ENCODE measurements at places on chromosomes 11 and 22.

DNA sequence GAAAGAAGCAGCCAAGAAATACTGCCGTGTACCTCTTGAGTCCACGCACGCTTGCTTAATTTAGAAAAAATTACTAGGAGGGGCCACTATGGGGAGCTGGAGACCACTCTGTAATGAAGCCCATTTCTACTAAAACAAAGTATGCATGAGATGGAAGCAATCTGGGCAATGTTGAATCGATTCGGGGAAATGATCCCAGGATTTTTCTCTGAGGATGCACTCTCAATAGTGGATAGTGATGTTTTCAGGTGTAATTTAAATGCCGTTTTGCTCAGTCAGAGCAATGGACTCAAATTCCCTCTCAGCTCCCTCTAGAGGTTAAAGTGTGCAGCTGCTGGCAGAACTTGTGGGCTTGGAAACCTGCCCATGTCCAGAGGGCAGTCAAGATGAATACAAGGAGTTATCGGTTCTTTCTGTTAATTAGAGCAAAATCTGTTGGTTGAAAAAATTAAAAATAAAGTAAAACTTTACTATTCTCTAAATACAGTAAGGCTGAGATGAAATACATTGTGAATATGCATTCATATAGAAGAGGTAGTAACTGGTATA is 64.1 kb downstream of the ME3 start:
- no peak for DNase-seq

DNA sequence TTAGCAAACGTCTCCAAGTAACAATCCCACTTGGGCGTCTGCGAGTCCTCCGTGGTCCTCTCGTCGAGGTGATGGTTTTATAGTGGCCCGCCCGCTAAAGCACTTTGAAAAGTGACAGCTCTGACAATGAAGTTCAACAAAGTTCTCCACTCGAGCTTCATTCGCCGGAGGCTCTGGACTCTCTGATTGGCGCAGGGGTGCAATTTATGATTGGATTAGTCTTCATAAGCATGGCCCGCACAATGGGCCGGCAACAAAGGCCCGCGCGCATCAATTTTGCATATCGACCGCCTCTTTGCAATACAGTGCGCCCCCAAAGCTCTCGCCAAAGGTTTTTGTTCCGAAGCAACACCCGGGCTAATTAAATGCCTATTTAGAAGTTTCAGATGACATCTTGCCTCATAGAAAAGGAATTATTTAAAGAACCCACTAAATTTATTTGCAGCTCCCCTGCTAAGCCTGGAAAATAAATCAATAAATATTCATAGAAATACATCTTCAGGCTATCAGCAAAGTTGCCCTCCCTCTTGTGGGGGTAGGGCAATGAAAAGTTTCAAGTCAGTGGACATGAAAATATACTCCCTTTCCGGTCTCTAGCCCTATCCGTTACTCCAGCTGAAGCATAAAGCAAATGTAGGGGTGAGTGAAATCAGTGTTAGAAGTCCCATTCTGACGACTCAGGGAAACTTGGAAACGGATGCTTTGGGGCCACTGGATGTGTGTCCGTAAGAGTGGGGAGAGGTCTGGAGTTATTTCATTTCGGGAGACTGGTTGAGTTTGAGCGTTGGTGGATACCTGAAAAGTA is at the start of gene DBX1:
Gene DBX1, minus strand, starts transcription at position 51 of the 805 bp plus-strand sequence. CDS start 151 bp downstream, outside the sequence.
- no peak for DNase-seq

GRCh38 chr11:107621081-107621480 is 30.1 kb downstream of the ELMOD1 start:
- DNase-seq, result no peak

DNA sequence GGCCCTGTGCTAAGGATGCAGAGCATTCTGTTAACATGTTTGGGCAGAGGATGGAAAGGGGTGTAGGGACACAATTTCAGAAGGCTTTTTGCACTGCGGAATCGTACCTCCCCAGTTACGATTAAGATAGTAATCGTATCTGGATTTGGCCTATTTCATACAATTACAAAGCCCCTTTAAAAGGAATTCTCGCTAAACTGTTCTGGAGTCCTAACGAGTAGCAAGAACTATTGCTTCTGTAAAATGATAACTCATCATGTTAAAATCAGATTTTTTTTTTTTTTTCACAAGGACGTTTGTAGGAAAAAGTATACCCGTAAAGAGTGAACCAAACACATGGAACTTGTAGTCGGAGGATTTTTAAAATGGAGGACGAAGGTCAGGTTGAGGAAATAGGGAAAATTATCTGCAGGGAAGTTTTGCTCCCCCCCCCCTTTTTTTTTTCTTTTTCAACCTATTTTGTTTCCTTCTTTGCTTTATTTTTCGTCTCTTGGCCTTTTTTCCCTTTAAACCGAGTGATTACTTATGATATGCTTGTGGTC is 934 bp downstream of the HSD17B12 start:
- no peak for DNase-seq

DNA sequence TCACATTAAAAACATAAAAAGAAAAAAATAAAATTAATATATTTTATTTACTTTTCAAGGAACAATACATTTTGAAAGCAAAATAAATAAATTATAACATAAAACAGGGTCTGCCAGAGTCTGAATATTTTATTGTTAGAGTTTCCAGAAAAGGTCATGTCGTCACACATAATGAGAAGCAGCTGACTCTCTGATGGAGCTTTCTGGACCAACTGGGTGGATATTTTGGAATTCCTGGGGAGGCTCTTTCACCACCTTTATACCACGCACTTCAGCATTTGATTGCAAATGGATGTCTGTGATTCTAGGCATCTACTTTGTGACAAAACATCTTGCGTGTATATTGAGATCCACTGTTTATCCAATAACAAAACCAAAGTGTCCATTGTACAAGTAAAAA is 455.0 kb upstream of the CCDC179 start:
- DNase-seq, result no peak

GRCh38 chr11:128474036-128474874 is 113.1 kb downstream of the ETS1 start:
- DNase-seq, result no peak

DNA sequence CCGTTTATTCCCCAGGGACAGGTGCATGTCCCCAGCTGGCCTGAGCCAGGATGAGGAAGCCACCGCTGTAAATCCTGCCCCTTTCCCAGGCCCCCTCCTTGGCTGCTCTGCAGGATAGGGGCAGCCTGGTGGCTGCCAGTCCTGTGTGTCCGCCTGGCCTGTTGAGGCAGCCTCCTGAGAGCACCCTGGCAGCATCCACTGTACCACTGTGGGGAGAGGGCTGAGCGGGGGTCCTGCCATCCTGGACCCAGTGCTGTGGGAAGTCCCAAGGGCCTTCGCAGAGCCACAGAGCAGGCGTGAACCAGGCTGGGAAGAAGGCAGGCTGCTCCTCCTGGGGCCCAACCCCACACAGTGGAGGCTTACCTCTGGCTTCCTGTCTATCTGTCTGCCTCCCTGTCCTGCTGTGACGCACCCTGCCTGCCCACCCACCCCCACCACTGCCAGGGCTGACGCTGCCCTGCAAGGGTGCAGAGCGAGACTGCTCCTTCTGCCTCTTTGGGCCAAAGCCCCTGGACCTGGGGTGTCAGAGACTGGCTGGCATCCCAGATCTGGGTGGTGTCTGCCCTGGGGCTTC is 8.4 kb downstream of the KCTD17 start:
- DNase-seq, result no peak

DNA sequence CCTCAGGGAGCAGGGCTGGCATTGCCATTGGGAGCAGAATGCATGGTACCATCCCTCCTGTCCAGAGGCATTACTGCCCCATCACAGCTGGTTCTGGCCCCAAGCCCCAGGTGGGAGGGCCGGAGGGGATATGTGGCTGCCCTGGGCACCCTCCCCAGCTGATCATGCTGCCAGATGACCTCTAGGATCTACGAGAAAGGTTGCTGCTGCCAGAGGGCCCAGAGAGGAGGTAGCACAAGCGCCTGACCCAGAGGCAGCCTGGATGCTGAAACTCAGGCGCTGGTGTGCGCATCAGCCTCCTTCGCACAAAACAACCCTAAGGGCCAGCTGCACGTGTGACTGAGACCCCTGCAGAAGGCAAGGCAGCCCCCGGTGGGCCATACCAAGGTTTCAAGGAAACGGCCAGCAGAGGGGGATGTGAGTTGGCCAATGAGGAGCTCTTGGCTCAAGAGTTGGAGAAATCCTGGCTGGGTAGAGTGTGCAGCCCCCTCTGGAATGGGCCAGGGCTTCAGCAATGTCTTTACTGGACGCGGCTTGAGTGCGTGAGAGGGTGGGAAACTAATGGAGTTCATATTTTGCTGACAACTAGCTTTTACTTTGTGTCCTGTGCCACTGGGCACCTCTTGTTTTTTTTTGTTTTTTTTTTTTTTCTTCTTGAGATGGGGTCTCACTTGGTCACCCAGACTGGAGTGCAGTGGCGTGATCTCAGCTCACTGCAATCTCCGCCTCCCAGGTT is 88.3 kb upstream of the PARVA start:
- no peak for DNase-seq

- peak; percentile 37 for DNase-seq
Measured at GRCh38 chr11:36149538-36150242, 139.5 kb downstream of the COMMD9 start.

DNA sequence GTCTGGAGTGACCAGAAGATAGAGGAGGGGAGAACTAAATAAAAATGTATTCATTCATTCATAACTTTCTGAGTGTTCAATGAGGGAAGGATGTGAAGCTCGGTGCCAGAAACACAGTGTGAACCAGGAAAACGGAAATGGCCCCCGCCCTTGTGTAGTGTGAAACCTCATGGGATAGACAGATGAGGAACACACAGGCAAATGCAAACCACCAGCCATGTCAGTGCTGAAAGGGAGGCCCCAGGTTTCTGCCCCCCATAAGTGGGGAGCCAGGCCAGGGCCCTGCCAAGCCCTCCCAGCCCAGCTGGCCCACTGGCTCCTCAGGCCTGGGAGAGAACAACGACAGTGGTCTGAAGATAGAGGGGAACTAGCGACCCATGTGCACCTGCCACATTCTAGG is 30.5 kb downstream of the LARGE1 start:
- DNase-seq, result no peak

DNA sequence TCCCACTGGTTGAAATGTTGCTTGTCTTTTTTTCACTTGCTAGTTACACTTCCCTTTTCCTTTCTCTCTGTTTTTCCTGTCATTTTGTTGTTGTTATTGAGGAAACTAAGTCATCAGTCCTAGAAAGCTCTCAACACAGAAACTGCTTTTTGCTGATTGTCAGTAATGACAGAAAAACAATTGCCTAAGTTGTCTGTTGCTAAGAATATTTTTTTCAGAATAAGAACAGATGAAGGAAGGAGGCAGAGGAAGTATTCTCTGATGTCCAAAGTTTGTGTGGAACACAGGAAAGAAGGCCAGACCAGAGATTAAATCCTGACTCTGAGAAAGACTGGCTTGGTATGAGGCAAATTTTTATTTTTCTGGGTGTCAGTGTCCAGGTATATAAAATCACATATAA is 163.3 kb downstream of the CASP12 start:
- DNase-seq, result no peak

DNA sequence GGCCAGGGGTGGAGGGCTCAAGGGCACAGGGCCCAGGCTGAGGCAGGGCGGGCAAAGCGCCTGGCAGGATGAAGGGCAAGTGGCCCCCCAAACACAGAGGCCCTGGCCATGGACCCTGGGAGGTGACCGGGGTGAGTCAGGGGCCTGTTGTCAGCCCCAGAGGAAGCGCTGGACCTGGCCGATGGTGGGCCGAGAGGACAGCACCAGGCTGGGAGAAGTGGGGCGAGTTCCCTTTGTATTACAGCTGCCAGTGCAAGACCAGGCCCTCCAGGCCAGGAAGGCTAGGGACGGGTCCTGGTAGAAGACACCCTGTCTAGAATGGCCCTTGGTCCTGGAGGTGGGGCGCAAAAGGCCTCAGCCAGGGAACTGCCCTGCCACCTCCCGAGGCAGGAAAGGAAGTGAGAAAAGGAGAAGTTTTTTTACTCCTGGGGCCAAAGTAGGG is 12.8 kb downstream of the CXCR5 start:
- DNase-seq, result no peak

- no peak for DNase-seq
Measured at GRCh38 chr11:65428578-65429067, 6.0 kb downstream of the NEAT1 start.

DNA sequence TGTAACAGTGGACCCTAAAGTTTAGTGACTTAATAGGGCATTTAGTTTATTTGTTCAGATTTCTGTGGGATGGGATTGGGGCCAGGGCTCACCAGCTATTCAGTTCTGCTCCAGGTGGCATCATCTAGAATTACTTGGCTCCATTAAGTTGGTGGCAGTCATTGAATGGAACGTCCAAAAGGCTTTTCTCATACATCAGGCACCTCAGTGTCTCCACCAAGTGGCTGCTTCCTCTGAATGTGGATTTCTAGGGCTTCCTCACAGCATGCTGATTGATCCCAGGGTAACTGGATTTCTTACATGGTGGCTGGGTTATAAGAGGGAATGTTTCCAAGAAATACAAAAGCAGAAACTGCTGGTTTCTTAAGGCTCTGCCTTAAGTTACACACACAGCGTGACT is 34.7 kb downstream of the USP47 start:
- no peak for DNase-seq

All from stimulated activated CD4-positive, alpha-beta T cell treated with anti-CD3 and anti-CD28 coated beads, TNF-alpha, amount 100 ng/mL, for 24 hours (primary cell).